Stimulated activated CD8-positive, alpha-beta memory T cell treated with anti-CD3 and anti-CD28 coated beads, Interleukin-15, amount 100 ng/mL, for 48 hours (primary cell): ENCODE measurements at places on chromosomes 3 and 15.
A peak's percentile ranks its signal among the peaks of the same experiment; 100 is the strongest.

DNA sequence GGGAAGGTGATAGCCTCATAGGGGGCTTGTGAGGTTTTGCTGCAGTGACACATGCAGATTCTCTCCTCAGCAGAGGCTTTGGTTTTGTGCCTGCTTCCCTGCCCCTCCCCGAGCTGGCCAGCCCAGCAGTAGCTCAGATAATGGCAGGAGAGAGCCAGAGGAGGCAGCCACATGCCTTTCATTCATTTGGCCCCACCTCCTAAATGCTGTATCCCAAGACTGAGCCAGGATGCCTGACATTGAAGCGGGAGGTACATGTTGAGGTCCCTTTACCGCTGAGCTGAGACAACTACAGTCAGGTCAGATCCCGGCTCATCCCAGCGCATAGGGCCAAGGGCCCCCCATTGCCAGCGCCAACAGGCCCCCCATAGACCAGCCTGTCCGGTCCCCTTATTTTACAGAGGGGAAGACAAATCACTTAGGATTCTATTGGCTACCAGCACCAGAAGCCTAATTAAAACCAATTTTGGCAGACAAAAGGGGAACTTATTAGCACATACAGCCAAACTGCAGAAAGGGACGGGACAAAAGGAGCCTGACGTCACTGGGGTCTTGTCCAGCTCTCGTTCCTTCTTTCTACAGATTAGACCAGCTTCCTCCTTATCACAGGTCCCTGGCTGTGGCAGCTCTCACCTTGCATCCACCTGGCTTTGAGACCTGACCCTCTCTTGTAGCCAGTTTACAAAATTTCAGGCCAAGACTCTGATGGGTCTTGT is 12.1 kb upstream of the POLG start:
- DNase-seq = no peak

- DNase-seq = no peak
Observed at GRCh38 chr3:24017305-24017704, 72.2 kb downstream of the NR1D2 start.

GRCh38 chr3:42526616-42527367 is 24.3 kb downstream of the VIPR1 start:
- DNase-seq = peak; percentile 38

- no peak for DNase-seq
Observed at GRCh38 chr15:69951898-69952555, 145.7 kb downstream of the TLE3 start.

GRCh38 chr3:119873646-119874045 is 91.7 kb downstream of the NR1I2 start:
- no peak for DNase-seq

DNA sequence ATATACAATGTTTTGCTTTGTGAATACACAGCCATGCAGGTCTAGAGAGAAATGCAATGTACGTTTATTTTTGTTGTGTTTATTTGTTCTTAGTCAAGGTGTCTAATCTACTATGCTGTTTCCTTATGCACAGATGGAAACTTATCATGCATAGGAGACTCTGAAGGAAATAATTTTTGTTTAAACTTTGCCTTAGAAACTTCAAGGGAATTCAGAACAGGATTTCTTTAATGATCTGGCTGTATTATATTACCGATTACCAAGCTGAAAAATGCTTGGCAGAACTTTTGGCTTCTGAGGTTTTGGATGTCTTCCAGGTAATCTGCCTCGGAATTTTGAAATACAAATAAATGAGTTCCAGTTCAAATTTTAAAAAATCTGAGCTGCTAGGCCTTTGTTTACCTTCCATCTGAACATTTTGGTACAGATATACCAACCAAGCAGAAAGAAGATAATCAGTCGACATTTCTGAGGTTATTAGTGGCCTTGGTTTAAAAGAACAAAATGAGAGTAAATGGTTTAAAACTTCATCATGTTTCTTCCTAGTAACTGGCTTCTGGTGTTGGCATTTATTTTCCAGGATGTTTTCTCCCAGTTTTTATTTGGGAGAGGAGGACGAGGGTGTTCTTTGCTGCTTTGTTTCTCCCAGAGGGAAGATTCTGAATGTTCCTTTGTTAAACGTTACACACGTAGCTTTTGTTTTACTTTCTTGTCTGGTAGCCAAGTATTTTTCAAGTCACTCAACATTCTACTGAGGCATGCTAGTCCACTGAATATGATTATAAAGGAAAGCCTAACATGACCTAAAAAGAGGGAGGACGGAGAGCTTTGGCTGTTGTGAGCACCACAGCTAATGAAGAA is 421.8 kb upstream of the TBL1XR1 start:
- DNase-seq = no peak

DNA sequence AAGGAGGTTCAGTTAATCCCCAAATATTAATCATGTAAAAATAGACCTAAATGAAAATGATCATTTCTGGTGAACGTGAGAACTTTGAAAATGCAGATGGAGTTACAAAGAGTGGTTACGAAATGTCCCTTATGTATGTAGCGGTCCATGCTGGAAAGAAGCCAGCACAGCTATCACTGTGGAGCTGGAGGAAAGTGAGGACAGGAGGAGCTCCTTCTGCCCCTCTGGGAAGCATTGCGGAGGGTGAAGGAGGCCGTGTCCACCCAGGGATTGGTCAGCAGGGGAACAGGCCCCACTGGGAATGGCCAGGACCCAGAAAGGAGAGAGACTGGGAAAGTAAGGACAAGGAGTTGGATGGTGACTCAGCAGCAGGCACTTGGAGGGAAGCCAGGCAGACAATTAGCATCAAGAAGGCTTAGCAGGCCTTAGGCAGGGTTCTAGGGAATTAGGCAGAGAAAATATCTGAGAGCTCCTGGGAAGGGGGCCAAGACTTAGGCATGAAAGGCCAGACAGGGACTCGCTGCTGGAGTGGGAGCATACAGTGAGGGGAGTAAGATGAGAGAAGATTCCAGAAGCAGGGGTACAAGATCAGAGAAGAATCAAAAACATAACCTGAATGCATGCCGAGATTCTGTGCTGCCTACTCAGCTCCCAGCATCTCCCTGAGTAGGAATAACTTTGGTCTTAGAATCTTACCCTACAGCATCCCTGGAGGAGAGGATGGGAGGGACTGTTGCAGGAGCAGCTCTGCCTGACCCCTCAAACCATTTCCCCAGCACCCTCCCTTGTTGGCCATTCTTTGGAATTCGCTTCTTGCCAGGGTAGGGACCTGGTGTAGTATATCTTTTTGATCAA is 171.0 kb upstream of the UMPS start:
- DNase-seq = no peak

DNA sequence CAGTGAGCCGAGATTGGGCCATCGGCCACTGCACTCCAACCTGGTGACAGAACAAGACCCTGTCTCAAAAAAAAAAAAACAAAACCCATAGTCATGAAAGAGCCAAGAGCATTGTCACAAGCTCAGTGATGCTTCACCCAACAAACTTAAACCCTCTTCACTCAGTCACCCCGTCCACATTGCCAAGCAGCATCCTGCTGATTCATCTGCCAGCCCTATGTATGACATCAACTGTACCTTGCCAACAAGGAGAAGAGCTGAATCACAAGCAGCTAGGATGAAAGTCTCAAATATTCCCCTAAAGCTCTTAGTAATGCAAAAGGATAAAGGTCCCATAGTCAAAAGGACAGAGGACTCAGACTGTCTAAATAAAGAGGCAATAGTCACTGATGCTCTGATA is 90.0 kb downstream of the ANO10 start:
- no peak for DNase-seq

DNA sequence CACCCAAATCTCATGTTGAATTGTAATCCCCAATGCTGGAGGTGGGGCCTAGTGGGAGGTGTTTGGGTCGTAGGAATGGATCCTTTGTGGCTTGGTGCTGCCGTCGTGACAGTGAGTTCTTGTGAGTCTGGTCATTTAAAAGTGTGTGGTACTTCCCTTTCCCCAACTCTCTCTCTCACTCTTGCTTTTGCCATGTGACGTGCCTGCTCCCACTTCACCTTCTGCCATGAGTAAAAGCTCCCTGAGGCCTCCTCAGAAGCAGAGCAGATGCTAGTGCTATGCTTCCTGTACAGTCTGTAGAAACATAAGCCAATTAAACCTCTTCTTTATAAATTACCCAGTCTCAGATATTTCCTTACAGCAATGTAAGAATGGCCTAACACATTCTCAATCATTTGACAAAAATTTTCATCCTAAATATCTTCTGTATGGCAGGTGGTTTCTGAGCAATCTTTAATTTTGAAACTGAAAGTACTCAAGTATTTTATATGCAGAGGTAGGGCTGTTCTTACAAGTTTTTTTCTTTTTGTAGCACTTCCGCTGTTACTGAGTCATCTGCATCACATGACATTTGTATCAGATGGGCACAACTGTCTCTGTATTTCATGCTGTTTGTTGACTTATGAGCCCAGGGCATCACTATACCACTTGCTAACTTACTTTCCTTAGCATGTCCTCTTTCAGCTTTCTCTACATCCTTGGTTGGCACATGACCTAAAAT is 8.8 kb downstream of the RPL39L start:
- DNase-seq = no peak
